Activated CD4-positive, CD25-positive, alpha-beta regulatory T cell treated with anti-CD3 and anti-CD28 coated beads, Interleukin-2, amount 50 U/mL, for 16 hours (primary cell): ENCODE measurements at places on chromosomes 4 and X.

DNA sequence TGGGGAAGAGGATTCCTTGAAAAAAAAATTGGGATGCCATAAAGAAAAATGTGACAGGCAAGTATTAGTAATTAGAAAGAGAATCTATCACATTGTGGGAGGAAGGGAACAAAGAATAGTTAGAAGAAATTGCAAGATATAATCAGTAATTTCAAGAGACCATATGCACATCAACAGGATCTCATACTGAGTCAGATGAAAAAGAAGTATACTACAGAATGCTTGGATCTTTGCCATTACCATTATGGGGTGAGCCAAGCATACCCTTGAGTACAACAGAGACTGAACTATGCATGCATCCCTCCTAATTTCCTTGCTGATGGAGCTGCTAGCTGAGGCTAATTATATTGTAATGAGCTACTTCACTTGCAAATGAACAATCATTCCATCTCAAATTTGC is 287.6 kb downstream of the PAPSS1 start:
- no peak for DNase-seq

- no peak for DNase-seq
These were observed 443.2 kb upstream of the FGF16 start for GRCh38 chrX:77003956-77004355.

DNA sequence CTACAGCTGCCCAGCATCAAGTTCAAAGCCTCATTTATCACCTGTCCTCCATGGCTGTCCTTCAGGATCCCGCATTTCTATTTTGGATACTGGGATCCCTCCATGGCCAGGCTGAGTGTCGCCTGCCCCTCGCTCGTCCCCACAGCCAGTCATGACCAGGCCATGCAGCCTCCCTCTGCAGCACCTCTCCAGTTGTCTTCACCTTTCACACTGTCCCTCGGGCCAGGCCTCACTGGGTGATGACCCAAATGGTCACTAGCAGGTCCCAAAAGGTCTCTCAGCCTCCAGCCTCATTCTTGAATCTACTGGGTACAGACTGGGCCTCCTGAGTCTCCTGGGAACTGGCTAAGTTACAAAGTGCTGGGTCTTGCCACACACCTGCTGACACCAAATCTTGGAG is 48.7 kb upstream of the HELT start:
- no peak for DNase-seq

DNA sequence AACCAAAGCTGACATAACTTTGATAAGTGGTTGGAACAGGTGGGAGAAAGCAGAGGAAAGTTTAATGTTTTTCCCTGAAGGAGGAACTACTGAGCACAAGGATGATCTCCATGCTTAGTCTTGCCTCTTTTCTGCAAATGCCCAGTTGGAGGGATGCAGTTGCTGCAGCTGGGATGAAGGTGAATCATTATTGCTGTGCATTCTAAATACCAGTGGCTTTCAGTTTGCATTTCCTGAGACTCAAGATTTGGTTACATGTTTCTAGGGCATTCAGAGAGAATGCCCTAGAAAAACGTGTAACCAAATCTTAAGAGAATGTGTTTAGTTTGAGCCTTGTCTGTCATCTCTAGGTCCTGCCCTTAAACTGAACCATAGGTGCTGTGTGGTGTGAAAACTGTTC is 42.2 kb downstream of the METTL14 start:
- DNase-seq: no peak

DNA sequence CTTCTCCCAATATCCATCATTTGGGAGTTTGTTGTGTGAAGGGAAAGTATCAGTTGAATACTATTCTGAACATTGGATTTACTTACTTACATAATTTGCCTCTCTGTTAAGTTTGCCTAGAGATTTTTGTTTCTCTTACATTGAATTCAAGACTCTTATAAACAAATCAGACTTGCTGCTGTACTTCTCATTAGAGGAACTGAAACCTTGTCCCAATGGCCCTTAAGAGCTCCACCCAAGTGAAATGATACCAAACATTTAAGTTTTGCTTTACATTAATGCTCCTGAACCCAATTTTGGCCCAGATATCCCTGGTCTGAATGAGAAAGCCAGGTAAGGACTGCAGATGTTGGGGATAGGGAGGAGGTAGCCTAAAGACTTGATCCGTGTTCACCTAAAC is 32.0 kb downstream of the HAND2 start:
- DNase-seq: no peak
